ENCODE measurements at places on chromosomes 5 and 9.
A peak's percentile ranks its signal among the peaks of the same experiment; 100 is the strongest.

- DNase-seq, result no peak
These were observed 107.5 kb downstream of the ACER2 start for GRCh38 chr9:19516348-19516747.

- DNase-seq, result no peak
These were observed 541 bp upstream of the TBCA start for GRCh38 chr5:77776554-77777206.

DNA sequence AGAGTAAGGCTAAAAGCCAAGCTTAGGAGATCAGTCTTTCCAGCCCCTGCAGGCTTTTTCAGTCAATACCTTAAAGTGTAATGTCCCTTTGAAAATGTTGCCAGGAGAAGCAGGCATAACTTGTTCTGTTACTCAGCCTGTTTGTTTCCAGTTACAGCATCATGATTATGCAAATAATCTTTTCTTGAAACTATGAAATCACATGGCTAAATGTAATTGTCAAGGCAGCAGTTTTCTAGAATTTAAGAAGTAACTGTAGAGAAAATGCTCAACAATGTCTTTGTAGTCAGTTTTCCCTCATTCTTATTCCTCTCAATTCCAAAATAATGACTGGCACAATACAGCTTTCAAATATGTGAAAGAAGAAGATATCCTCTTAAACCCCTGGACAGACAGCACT is 1.9 kb upstream of the GPR107 start:
- no peak for DNase-seq

GRCh38 chr5:6443326-6443725 is 5.3 kb upstream of the UBE2QL1 start:
- DNase-seq, result peak; percentile 33

DNA sequence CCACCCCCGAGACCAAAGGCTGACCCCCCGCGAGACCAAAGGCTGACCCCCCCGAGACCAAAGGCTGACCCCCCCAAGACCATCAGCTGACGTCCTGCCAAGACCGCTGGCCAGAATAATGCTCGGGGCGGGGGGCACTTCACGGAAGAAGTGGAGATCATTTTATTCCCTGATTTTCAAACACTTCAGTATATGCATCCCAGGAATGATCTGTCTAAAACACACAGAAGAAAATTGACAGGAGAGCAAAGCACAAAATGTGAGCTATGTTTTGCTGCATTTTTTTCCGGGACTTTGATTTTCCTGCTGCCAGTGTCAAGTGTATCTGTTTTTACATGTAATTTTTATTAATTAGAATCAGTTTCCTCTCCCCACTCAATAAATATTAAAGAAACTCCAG is 67.1 kb downstream of the ADAMTS2 start:
- DNase-seq, result no peak

GRCh38 chr5:106195679-106196474 is 1474.9 kb downstream of the EFNA5 start:
- DNase-seq, result no peak

DNA sequence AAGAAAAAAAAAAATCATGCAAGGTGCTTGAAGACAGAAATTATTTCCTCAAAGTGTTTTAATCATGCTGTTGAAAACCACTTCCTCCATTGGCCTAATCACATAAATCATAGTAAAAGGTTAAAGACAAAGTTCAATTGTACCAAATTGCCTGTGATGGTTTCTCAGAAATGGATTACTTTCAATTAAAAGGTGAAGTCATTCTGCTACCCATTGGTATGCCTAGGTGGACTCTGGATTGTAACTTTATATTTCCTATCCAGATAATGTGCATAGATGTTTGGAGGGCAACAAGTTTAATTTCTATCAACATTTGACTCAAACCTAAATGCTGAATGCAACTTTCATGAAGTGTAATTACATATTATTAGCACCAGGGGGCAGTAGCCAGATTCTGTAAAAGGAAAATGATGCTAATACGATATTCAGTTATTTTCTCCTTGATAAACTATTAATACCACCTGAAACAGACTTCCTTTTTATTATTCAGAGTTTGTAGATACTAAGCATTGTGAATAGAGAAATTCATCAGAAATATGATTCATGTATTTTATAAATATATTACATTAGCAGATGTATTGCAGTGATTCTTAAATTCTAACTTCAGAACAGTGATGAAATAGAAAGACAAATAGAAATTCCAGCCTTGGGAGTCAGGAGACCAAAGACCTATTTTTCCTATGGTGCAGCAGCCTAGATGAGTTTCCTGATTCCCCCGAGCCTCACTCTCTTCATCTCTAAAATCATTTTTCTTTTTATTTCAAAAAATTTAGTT is 148.2 kb downstream of the CAAP1 start:
- DNase-seq, result no peak

- no peak for DNase-seq
These were observed 537.8 kb upstream of the DAP start for GRCh38 chr5:11298877-11299276.

- no peak for DNase-seq
These were observed 1.9 kb downstream of the LRRC26 start for GRCh38 chr9:137167747-137168572.

- no peak for DNase-seq
These were observed 10.0 kb upstream of the CRB2 start for GRCh38 chr9:123346026-123346425.

GRCh38 chr5:65902104-65902503 is 24.3 kb upstream of the ERBIN start:
- DNase-seq, result no peak

DNA sequence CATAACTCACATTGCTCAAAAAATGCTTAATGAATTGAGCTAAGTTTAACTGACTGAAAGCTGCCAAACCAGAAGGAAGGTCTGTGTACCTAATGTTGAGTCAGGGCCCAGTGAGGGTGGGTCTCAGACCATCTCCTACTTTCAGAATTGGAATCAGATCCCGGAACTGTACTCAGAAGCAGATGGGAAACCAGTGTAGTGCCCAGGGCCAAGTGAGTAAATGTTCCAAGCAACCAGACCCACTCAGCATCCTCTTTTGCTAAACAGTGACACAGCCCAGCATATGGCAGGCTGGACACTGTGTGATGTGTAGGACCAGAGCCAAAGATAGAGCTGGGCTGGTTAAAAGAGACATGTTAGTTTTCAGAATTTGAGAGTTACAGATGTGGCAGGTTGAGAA is 94.1 kb downstream of the PLCXD3 start:
- no peak for DNase-seq

DNA sequence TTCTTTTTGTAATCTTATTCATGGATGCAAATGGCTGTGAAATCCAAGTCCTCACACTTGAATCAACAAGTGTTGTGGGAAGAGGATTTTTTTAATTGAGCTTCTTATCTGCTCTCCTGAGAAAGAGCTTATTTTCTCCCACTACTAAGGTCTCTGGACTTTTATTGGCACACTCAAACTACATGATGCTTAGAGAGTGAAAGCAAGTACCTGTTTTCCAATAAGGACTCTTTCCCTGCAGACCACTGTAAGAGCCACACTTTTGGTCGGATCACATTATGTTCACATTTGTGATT is 546.4 kb upstream of the ARRDC3 start:
- DNase-seq, result no peak

DNA sequence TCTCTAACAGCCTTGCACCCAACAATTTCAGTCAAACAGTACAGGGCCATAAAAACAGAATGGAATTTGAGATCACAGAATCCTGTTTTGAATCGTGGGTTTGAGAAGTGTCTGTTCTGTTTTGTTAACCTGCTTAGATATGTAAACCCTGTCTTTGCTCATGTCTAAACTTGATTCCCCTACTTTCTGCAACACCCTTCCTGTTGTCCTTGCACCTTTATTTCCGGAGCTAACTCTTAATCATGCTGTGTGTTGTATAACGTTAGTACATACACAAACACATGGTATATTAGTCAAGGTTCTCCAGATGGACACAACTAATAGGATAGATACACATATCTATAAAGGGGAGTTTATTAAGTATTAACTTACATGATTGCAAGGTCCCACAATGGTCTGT is 2229.2 kb upstream of the C9orf72 start:
- DNase-seq, result no peak

DNA sequence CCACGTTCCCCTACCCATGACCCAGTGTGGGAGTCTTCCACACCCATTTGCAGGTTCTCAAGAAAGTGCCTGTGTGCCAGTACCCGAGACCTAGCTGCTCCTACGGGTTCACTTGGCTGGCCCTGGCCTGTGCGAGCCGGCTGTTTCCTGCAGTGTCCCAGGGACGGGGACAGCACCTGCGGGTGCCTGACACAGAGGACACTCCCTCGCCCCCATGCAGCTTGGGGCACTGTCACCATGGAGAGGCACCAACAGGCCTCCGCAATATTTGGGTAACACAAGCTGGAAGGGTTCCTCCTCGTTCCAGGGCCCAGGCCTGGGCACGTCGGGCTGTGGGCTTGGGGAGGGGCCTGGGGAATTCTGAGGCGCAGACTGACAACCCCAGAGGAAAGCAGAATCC is 41.4 kb downstream of the DUSP1 start:
- DNase-seq, result no peak

- no peak for DNase-seq
These were observed 259.1 kb upstream of the DAPK1 start for GRCh38 chr9:87238545-87238944.

- DNase-seq, result no peak
These were observed 31.4 kb upstream of the SELENOP start for GRCh38 chr5:42842921-42843641.

DNA sequence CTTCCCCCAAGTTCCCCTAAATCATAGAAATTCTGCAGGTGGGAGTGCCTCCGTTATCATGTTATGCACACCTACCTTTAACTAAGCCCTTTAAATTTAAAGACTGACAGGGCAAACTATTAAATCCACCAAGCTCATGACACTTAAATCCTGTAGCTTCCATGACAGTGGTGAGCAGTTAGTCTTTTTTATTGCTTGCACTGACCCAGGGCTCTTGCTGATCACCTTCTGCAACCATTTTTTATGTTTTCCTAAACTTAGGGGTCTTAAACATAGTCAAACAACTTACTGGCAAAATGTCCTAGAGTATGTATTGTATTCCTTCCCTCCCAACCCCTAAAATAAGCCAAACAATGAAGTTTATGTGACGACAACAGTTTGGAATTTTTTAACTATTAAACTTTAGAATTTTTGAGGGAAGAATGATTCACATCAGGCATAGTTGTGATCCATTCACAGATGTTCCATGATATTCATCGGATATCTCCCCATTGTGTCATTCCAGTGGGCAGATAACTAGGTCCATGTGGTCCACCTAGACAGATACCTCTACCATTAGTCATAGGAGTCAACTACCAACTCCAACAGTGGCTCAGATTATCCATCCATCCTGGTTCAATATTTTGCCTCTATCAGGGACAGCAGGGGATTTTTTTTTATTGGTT is 283.1 kb downstream of the ADAMTS6 start:
- no peak for DNase-seq

DNA sequence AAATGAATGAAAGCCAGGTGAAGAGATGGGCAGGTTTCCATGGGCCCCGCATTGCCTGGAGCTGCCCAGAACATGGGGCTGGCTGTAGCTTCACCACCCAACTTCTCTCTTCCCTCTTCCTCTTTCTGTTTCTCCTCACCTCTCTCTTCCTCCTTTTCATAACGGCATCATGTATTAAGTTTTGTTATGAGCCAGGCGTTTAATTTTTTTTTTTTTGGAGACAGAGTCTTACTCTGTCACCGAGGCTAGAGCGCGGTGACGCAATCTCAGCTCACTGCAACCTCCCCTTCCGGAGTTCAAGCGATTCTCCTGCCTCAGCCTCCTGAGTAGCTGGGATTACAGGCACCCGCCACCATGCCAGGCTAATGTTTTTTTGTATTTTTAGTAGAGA is 13.0 kb upstream of the SPINK4 start:
- DNase-seq, result no peak

DNA sequence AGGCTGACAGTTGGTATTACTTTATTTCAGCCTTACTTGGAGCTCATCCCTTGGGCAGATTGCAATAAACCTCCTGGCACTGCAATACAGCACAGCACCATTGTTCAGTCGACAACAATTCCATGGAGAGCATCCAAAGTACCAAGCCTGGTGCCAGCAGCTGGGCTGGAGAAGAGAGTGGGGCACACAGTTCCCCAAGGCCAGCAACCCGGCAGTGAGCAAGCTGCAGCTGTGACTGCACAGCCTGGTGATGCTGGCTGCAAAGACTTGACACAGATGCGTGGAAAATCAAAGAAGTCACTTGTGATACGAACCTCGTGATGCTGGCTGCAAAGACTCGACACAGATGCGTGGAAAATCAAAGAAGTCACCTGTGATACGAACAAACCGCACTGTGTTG is 125.4 kb downstream of the ATPSCKMT start:
- no peak for DNase-seq

DNA sequence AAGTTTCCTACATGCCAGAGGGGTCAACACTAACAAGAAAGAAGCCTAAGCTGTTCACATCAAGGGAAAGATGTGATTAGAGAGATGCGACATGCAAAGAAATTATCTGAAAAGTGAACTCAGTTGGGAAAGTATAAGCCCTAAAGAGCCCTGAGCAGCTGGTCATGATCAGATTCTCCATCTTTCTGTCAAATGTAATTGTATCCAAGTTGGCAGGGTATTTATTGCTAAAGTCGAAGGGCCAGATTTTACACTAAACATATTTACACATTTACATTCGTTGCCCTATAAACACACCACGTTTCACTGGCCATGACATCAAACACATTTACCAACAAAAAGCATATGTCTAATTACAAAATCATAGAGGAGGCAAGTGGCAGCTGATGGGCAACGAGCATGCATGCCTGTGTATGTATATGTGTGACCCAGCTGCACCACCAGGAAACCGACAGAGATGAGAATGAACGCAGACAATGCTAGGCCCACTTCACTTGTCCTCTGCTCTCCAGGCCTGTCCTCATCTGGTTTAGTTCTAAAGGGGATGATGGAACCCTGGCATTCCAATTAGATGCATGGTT is 6.3 kb downstream of the FOXD1 start:
- DNase-seq, result no peak

GRCh38 chr5:37867654-37868053 is 27.8 kb upstream of the GDNF start:
- DNase-seq, result no peak

GRCh38 chr9:72586388-72587130 is 65.2 kb downstream of the TMC1 start:
- DNase-seq, result no peak

DNA sequence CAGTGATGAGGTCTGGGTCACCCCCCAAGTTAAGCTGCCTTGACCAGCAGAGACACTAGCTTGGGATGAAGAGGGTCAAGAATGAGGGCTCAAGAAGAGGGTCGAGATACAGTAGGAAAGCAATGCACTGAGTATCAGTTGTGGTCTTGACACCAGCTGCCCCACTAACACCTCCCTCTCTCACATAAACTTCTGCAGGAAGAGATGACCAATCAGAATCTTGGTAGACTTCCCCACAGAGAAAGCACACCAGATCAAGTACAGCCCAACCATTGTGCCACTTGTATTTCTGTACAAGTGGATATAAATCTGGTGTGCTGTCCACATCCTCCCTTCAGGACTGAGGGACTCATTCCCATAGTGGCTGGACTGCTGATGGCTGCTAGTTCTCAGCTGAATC is 101.2 kb upstream of the ELL2 start:
- DNase-seq, result no peak

- DNase-seq, result no peak
These were observed 47.5 kb upstream of the CPLX2 start for GRCh38 chr5:175823731-175824525.

- DNase-seq, result no peak
These were observed 11.8 kb downstream of the ITGA1 start for GRCh38 chr5:52799358-52799982.

Data from activated CD8-positive, alpha-beta memory T cell treated with anti-CD3 and anti-CD28 coated beads for 24 hours (primary cell).